ENCODE measurements at places on chromosomes 16 and 17.

GRCh38 chr17:28579526-28579925 lies 2.8 kb upstream of the ALDOC start:
- DNase-seq = no peak

DNA sequence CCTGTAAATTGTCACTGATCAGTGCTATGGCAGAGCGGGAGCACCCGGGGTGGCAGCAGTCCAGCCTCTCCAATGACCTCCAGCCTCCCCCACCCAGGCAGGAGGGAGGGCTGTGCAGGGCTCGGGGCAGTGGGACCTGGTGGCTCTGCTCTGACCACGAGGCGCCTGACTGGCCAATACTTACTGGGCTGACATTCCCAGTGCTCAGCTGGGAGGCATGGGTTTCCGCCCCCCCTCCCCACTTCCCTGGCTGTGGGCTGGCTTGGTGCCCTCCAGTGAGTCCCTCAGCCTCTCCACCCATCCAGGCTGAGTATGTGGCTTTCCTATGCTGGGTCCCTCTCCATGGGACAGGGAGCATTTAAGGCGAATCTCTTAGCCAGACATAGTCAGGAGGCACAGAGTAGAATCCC lies 2.7 kb downstream of the SOCS3 start:
- peak; percentile 85 for DNase-seq

GRCh38 chr17:55318081-55318480 lies 53.3 kb downstream of the HLF start:
- DNase-seq = no peak

DNA sequence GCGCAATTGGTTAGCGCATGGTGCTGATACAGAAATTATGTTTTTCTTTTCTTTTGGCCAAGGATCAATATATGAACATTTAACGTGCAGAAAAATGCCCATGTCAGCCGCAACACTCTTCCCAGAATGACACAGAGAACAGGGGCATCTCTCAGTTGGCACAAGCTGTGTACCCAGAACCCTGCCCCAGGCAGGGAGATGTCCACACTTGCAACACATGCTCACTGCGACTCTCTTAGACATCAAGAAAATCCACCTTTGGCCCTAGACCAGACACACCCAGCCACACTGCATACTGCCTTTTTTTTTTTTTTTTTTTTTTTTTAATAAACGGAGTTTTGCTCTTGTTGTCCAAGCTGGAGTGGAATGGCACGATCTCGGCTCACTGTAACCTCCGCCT lies 17.0 kb downstream of the PITPNA start:
- DNase-seq = no peak

GRCh38 chr16:28149011-28149888 lies 62.5 kb downstream of the XPO6 start:
- no peak for DNase-seq

GRCh38 chr17:18963126-18964017 lies 11.4 kb downstream of the SLC5A10 start:
- DNase-seq = no peak

- peak; percentile 68 for DNase-seq
These were observed 151.9 kb upstream of the MAF start for GRCh38 chr16:79752396-79752795.

GRCh38 chr16:14302031-14302398 lies 230.9 kb downstream of the MRTFB start:
- peak; percentile 68 for DNase-seq

DNA sequence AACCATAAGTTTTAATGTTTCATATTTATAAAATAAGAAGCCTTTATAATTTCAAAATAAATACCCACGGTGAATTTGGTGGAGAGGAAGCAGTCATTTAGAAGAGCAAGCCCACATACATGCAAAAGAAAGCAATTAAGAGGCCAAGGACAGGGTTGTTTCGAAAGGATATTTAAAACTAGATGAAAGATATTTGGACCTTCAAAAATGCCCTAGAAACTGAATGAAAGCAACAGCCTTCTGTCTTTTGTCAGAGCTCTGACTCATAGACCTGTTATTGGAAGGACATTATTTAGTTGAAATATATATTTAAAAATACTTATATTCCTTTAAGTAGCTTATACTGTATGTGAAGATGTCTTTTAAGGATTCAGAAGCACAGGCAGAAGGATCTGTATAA lies 8.6 kb upstream of the METTL9 start:
- no peak for DNase-seq

DNA sequence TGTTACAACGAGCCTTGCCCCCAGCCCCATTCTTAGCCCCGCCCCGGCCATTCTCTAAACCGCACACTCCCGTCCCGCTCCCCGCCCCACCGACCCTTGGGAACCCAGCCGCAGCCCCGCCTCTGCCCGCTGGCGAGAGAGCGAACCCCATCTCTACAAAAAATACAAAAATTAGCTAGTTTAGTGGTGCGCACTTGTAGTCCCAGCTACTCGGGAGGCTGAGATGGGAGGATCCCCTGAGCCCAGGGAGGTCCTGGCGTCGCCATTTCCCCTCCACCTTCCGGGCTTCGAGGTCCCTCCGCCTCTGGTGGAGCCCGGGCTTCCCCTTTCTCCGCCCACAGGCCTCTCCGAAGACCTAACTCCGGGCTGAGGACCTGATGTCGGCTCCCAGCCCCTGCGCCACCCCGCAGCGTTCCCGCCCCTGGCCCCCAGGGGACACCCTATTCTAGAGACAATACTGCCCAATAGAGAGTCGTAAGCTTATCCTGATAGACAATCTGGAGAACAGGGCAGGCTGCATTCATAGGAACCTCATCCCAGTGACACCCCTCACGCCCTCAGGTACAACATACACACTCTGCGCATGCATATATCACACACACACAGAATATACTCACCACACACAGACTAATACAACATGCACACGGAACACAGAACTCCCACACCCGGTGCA lies 480 bp upstream of the PROCA1 start:
- DNase-seq = no peak

Data from fibroblast of lung (primary cell).